ENCODE measurements at places on chromosomes 5 and 9.
A peak's percentile ranks its signal among the peaks of the same experiment; 100 is the strongest.

- no peak overlapping the region for H3K27ac ChIP-seq
- H3K4me1 ChIP-seq: no peaks in the 10 kb centered on the region
- no peaks in the 10 kb centered on the region for H3K36me3 ChIP-seq
- no peak for DNase-seq
Measured at GRCh38 chr5:135481909-135482311, 29.8 kb upstream of the TIFAB start.

DNA sequence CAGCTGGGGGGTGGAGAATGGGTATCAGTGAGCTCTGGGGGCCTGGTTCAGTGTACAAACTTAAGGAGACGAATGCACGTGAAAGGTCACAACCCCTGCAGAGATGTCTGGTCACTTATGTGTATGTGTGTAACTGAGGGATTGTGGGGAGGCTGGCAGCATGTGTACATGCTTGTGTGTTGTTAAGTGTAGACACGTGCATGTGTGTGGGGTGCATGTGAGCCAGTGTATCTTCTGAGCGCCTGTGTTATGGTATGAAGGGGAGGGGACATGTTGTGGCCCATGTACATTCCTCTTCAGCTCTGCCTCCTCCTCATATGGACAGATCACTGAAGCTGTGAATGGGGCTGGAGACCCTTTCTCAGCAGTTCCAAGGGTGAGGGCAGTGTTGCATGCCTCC, 2.0 kb downstream of the TMEM8B start:
- DNase-seq: no peak
- H3K4me3 ChIP-seq: no peak overlapping the region
- H3K4me1 ChIP-seq: peaks cover 71% of the 10 kb centered on the region
- no peaks in the 10 kb centered on the region for H3K27me3 ChIP-seq
- no peak overlapping the region for H3K27ac ChIP-seq

DNA sequence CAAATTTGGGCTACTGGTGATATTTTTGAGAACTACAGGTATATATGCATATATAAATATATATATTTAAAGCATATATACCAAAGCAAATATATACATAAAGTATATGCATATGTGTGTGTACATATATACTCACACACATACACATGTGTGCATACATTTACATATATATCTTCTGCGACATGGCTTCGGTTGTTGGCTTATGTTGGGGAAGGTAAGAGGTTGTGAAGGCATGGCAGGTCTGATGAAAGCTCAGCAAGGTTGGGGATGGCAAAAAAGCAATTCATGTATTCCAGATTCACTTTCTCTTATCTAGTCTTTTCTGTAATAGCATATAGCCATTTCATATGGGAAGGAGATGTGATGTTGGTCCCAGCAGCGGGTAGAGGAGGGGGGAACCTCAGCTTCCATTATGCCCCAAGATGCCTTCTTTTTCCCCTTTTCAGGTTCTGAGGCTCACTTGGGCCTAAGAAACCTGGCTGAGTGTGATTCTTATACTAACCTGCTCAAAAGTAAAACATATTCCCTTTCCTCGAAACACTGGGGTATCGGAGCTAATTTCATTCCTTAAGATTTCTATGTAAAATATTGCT, 201.7 kb downstream of the MEF2C start:
- DNase-seq: no peak
- H3K27ac ChIP-seq: no peak overlapping the region
- H3K4me3 ChIP-seq: no peak overlapping the region

- no peak overlapping the region for H3K4me3 ChIP-seq
- H3K4me1 ChIP-seq: peaks cover 3% of the 10 kb centered on the region
- H3K27me3 ChIP-seq: no peaks in the 10 kb centered on the region
- DNase-seq: no peak
- no peak overlapping the region for H3K27ac ChIP-seq
Measured at GRCh38 chr9:105132606-105133005, 111.8 kb upstream of the SLC44A1 start.

DNA sequence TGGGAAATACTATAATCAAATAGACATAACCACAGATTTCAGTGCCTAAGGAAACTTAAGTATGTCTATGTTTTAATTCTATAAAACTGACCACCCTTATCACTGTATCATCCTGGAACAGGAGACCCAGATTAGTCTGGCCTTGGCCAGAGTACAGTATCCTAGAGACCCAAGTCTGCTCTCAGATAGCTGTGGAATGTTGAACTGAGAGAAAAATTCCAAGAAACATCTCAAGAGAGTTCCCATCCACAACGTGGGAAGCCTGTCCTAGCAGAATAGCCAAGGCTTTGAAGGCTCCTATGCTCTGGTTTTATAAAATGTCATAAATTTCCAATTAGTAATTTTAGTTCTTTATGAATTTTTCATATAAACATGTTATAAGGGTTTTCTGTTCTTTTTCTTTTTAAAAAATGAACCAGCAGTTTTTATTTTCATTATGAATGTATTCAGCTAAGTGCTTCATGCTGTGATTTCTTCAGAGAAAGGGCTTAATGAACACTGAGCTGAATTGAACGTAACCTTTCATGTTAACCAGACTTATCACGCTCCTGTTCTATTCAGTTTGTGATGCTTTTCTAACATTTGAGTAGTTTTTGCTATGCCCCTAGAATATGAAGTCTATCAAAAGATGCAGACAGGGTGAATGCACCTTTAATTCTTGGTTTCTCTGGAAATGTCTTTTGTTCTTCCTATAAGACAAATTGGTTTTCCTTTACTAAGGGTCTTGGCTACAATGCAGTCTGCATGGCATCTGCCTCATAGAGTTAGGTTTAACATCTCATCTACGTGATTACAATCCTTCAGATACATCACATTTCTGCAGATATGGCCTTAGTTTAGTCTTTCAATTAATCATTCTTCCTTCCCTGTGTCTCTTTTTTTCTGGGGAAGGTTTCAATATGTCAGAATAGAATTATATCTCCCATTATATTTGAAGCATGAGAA, 230.8 kb downstream of the CYLC2 start:
- DNase-seq: no peak
- H3K27ac ChIP-seq: no peak overlapping the region
- no peak overlapping the region for H3K4me3 ChIP-seq
- no peaks in the 10 kb centered on the region for H3K4me1 ChIP-seq
- no peaks in the 10 kb centered on the region for H3K27me3 ChIP-seq

DNA sequence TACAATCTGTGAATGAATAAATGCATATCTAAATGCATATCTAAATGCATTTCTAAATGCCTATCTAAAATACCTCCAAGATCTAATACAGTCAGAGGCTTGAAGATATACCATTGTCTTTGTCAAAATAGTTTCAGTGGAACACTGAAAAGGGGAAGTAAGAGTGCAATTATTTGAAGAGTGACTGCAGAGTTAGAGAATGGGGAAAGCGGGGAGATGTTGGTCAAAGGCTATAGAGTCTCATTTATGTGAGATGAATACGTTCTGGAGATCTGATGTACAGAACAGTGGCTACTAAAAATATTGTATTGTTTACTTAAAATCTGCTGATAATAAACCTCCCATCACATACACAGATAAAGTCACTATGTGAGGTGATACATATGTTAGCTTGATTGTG, 1126.2 kb upstream of the CDH9 start:
- no peak for DNase-seq
- H3K4me1 ChIP-seq: no peaks in the 10 kb centered on the region
- H3K36me3 ChIP-seq: no peaks in the 10 kb centered on the region
- H3K27me3 ChIP-seq: no peaks in the 10 kb centered on the region

DNA sequence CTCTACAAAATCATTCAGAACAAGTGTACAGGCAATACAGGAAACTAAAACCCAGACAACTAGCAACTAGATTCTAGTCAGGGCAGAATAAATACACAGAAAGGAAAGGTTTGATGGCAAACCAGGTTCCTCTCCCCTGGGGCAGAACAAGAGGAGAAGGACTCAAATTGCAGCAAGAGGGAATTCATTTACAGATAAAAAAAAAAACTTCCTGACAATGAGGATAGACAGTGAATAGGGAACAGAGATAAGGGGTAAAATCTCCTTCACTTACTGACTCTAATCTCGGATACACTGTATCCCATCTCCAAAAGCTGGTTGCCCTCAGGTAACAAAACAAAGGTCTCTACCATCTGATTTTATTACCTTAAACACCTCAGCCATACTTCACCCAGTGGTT, 244.0 kb downstream of the SEC61B start:
- no peaks in the 10 kb centered on the region for H3K27me3 ChIP-seq
- DNase-seq: no peak
- H3K36me3 ChIP-seq: no peaks in the 10 kb centered on the region
- no peaks in the 10 kb centered on the region for H3K4me1 ChIP-seq
- no peak overlapping the region for H3K27ac ChIP-seq

DNA sequence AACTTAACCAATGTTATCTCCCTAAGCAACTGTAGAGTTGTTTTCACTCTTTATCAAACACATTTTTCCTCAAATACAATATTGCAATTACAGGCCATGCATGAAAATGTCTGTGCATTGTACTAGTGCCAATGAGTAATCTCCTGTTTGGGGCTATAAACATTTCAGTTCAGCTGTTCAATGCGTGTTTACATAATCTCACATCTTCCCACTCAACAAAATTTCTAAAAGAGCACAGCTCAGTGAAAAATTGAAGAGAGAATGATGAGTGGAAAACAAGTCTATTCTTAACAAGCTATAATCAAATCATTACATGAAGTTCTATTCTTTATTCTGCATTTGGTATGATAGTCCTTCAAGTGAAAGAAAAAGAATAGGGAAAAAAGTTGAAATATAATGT, 780.5 kb upstream of the CDH9 start:
- no peak overlapping the region for H3K4me3 ChIP-seq
- no peak for DNase-seq
- no peak overlapping the region for H3K27ac ChIP-seq
- no peaks in the 10 kb centered on the region for H3K4me1 ChIP-seq
- H3K27me3 ChIP-seq: no peaks in the 10 kb centered on the region

- H3K4me3 ChIP-seq: no peak overlapping the region
- no peaks in the 10 kb centered on the region for H3K4me1 ChIP-seq
- H3K27me3 ChIP-seq: no peaks in the 10 kb centered on the region
- no peaks in the 10 kb centered on the region for H3K36me3 ChIP-seq
- no peak for DNase-seq
Measured at GRCh38 chr5:81151546-81151945, 81.6 kb upstream of the CKMT2 start.

DNA sequence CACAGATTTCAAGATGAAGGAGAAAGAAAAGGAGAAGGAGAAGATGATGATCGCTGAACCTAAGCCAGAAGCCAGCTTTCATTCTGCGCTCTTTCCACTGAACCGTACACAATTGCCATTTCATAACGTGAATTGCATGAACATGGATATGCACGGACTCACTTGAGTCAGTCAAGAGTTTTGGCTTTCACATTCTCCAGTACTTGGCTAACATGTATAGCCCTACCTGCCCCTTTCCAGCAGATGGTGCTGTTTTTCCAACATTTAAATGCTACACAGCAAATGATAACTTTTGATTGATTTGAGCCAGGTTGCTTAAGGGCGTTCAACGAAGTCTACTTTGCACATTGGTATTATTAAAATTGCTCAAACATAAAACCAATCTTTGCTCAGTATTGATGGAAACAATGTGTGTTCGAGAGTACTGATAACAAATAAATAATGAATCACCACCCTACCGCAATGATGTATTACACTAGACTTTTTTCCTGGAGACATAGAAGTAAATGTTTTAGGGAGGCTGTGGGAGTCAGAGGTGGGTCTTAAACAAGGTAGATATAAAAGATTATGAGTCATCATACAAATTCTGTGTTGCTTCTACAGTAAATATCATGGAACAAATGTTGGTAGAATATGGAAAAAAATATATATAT, 196.4 kb downstream of the TRPM3 start:
- no peaks in the 10 kb centered on the region for H3K27me3 ChIP-seq
- H3K4me1 ChIP-seq: peaks cover 7% of the 10 kb centered on the region
- no peaks in the 10 kb centered on the region for H3K36me3 ChIP-seq
- H3K4me3 ChIP-seq: peak overlapping the region; percentile 1
- no peak for DNase-seq

GRCh38 chr5:158953929-158954534, 145.7 kb downstream of the EBF1 start:
- no peaks in the 10 kb centered on the region for H3K36me3 ChIP-seq
- DNase-seq: no peak
- peaks cover 4% of the 10 kb centered on the region for H3K4me1 ChIP-seq
- H3K27me3 ChIP-seq: no peaks in the 10 kb centered on the region

- H3K27me3 ChIP-seq: no peaks in the 10 kb centered on the region
- H3K36me3 ChIP-seq: no peaks in the 10 kb centered on the region
- no peak overlapping the region for H3K27ac ChIP-seq
- no peak overlapping the region for H3K4me3 ChIP-seq
- H3K4me1 ChIP-seq: no peaks in the 10 kb centered on the region
Measured at GRCh38 chr9:71589612-71590011, 178.7 kb downstream of the CEMIP2 start.

GRCh38 chr5:124906339-124907097, 160.1 kb upstream of the ZNF608 start:
- H3K4me1 ChIP-seq: peaks cover 38% of the 10 kb centered on the region
- H3K36me3 ChIP-seq: no peaks in the 10 kb centered on the region
- no peak for DNase-seq
- no peaks in the 10 kb centered on the region for H3K27me3 ChIP-seq
- H3K27ac ChIP-seq: peak overlapping the region; percentile 26

- H3K4me3 ChIP-seq: peak overlapping the region; percentile 26
- DNase-seq: no peak
- H3K27ac ChIP-seq: peak overlapping the region; percentile 67
- peaks cover 24% of the 10 kb centered on the region for H3K27me3 ChIP-seq
- H3K4me1 ChIP-seq: no peaks in the 10 kb centered on the region
Measured at GRCh38 chr9:114928671-114929070, 1.7 kb downstream of the TNFSF8 start.

GRCh38 chr9:126465977-126466376, 139.3 kb downstream of the MVB12B start:
- H3K27me3 ChIP-seq: no peaks in the 10 kb centered on the region
- DNase-seq: peak; percentile 29
- no peak overlapping the region for H3K27ac ChIP-seq
- no peak overlapping the region for H3K4me3 ChIP-seq
- H3K36me3 ChIP-seq: no peaks in the 10 kb centered on the region

DNA sequence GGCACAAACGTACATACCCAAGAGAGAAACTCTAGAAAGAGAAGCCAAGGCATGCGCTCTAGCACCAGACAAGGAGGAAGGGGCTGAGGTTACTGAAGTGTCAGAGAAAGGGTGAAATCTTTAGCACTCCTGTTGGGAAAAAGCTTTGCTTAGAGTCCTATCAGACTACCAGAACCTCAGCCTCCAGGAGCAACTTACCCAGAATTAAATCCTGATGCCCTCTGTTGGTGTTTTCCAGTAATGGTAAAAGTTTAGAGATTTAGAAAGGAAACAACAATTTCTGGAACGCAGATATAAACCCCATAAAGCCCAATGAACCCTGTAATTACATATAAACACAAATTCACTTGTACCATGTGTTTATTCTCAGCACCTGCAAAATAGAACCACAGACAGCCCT, 33.2 kb upstream of the ASTN2 start:
- H3K27ac ChIP-seq: no peak overlapping the region
- DNase-seq: no peak
- H3K4me1 ChIP-seq: no peaks in the 10 kb centered on the region
- H3K36me3 ChIP-seq: no peaks in the 10 kb centered on the region
- H3K27me3 ChIP-seq: no peaks in the 10 kb centered on the region

GRCh38 chr5:50595199-50595598, 71.2 kb upstream of the PARP8 start:
- no peaks in the 10 kb centered on the region for H3K4me1 ChIP-seq
- H3K27ac ChIP-seq: no peak overlapping the region
- H3K36me3 ChIP-seq: no peaks in the 10 kb centered on the region
- no peak overlapping the region for H3K4me3 ChIP-seq
- no peaks in the 10 kb centered on the region for H3K27me3 ChIP-seq
